ENCODE measurements at places on chromosomes 1 and 21. TPM values are rescaled to one million over a fixed set of nuclear protein-coding genes. Genes with fewer than 3 reads are reported as not detected.

The LRRC53 gene
- not detected for total RNA-seq

The USH2A gene
- not detected for total RNA-seq

The SLAMF6 gene
- total RNA-seq, result not detected

The PDE4B gene
- total RNA-seq, result not detected

The CRYZL1 gene
- total RNA-seq, result 10.2 TPM

The TLR5 gene
- not detected for total RNA-seq

The FTCD gene
- total RNA-seq, result not detected

The SLC35F3 gene
- total RNA-seq, result 10.1 TPM

The MYOG gene
- total RNA-seq, result not detected

The NHLH1 gene
- total RNA-seq, result not detected

The KAZN gene
- 7.0 TPM for total RNA-seq

DNA sequence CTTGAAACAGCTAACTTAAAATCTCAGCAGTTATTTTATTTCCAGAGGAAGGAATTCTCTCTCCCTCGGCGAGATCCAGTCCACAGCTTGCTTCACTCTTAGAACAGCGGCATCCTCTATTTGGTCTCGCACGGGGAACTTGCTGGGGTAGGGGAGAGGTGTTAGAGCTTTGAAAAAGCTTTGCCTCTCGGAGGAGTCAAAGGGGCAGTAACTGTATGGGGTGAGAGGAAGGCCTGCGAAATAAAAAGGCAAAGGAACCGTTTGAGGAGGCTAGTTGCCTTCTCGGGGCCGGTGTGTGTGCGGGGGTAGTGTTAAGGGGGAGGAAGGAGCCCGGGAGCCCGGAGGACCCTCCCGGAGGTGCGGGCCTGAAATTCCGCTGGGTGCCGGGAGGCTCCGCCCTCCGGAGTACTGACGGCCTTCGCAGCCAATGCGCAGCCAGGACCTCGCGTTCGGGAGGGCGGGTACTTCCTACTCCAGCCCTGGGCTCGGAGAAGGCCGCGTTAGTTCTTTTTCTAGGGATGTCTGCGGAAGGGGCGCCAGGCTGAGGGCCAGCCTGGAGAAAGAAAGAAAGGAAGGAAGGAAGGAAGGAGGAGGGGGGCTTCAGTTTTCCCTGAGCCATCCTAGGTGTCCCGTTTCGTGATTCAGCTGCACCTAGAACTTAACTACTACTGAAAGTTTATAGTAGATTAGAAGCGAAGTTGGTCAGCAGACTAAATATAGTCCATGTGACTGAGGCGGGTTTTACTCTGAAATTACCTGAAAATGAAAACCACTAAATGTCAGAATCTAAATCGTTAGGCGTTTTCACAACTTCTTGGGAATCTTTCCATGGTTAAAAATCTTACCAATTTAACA is 2.2 kb downstream of the NEK7 start:
- DNase-seq, result peak; percentile 90

DNA sequence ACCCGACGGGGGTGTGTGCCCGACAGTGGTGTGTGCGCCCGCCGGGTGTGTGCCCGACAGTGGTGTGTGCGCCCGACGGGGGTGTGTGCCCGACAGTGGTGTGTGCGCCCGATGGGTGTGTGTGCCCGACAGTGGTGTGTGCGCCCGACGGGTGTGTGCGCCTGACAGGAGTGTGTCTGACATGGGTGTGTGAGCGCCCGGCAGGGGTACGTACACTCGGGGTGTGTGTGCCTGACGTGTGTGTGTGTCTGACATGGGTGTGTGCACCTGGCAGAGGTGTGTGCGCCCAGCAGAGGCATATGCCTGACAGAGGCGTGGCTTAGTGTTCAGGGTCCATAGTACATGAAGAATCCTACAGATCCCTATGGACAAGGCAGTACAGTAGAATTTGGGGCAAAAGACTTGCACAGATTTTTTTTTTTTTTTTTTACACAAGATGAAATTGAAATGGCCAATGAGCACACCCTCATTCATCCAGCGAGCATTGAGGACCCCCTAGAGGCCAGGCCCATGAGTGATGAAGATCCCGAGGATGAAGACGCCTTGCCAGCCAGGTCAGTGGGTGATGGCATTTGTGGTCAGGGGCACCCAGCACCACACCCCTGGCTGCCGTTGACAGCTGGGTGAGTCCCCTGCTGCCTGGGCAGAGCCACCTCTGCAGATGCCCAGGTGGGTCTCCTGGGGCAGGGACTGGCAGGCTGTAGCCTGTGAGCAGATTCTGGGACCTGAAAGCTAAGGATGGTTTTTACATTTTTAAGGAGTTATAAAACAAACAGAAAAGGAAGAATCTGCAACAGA is 60.1 kb downstream of the ADARB1 start:
- no peak for DNase-seq

- DNase-seq, result no peak
These were observed 1912.9 kb downstream of the MRPL39 start for GRCh38 chr21:23694390-23694789.

GRCh38 chr1:43666608-43667007 is 16.7 kb downstream of the KDM4A start:
- DNase-seq, result no peak

DNA sequence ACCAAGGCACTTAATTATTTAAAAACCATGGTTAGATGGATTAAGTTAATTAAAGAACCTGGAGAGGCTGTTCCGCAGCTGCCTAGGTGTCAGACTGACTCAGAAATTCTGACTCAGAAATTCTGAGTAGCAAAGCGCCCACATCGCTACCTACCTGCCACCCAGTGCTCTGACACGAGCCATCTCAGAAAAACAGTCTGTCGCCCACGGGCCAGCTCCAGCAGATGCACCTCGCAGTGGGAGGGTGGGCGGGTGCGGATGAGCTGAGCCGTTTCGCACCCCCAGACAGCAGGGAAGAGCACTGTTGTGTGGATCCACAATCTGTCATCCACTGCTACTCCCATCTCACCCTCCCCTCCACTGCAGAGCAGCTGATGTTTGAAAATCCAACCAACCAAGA is 13.5 kb downstream of the KCNK1 start:
- no peak for DNase-seq

- no peak for DNase-seq
These were observed 23.0 kb upstream of the GUCA2B start for GRCh38 chr1:42130061-42130660.

- peak; percentile 27 for DNase-seq
These were observed 21.8 kb downstream of the EXOC8 start for GRCh38 chr1:231315887-231316286.

DNA sequence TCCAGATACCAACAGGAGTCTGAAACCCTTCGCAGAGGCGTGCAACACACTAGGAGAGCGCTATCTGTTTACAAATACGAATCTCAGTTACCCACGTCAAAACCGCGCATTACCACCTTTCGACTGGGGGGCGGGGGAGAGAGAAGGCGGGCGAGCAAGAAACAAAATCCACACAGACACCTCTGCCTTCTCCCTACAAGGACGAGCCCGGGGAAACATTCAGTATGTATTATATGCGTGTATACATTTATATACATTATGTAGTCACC is 722 bp downstream of the TUT4 start:
- peak; percentile 43 for DNase-seq

GRCh38 chr1:156360534-156360933 is 8.5 kb upstream of the RHBG start:
- DNase-seq, result no peak

- no peak for DNase-seq
These were observed 155.4 kb downstream of the CLEC20A start for GRCh38 chr1:178341261-178341956.

GRCh38 chr1:224670506-224670905 is 54.4 kb downstream of the CNIH3 start:
- no peak for DNase-seq

GRCh38 chr1:211476200-211476849 is 15.6 kb downstream of the RD3 start:
- peak; percentile 55 for DNase-seq

DNA sequence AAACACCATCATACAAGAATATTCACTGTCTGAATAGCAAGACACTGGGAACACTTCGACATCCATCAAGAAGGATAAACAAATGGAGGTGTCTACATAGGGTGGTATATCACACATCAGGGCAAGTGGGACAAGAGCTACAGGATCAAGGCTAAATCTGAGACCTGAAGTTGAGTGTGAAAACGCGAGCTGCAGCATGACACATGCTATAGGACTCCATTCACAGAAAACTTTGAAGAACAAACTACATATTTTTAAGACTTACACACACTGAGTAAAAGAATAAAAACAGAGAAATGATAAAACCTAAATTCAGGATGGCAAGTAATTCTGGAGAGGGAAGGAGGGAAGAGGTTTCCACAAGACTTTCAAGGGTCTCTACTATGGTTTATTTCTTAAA is 2.1 kb downstream of the TTC39A start:
- DNase-seq, result no peak

- DNase-seq, result no peak
These were observed 53.4 kb downstream of the WLS start for GRCh38 chr1:68178821-68179490.

- DNase-seq, result no peak
These were observed 5.8 kb downstream of the ATP5IF1 start for GRCh38 chr1:28241638-28242241.

- no peak for DNase-seq
These were observed 67.0 kb downstream of the ERO1B start for GRCh38 chr1:236214761-236215160.

DNA sequence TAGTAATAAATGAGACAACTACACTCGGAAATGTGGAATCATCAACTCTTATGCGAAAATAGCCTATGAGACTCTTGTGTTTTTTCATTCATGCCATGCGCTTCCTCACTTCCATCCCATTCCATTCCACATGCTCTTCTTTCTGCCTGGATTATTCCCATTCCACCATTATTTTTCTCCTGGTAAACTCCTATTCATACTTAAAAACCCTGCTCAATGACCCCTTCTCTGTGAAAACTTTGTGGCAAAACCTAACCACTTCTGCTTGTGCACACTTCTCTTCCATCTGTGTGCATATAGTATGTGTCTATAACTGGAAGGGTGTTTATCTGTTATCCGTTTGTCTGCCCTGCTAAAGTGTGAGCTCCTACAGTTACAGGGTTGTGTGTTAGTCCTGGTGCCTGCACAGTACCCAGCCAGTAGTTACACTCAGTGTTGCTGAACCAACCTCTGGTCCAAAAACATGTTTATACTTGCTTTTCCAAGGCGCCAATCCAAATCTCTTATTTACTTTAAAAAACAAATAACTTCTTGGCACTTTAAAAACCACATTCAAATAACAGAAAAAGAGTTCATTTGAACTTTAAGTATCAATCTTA is 10.7 kb downstream of the EPHX1 start:
- no peak for DNase-seq

GRCh38 chr1:165871311-165872067 is 44.1 kb downstream of the UCK2 start:
- peak; percentile 57 for DNase-seq

- DNase-seq, result no peak
These were observed 74.2 kb upstream of the CXADR start for GRCh38 chr21:17438635-17439034.

DNA sequence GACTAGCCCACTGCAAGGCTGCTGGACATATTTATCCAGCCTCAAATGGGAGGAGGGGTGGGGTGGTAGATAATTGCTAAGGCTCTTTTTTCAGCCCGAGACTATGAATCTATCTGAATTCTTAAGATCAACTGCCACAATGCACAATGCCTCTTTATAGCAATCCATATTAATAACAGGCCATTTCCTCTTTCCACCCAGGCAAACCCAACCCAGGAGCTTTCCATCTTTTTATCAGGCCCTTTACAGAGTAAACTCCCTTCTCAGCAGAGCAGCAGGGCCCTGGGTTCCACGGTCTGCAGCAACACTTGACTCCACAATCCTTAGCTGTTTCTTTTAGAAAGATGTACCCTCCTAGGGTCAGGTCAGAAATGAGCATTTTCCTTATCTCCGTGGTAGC is 806 bp downstream of the DDOST start:
- DNase-seq, result no peak

DNA sequence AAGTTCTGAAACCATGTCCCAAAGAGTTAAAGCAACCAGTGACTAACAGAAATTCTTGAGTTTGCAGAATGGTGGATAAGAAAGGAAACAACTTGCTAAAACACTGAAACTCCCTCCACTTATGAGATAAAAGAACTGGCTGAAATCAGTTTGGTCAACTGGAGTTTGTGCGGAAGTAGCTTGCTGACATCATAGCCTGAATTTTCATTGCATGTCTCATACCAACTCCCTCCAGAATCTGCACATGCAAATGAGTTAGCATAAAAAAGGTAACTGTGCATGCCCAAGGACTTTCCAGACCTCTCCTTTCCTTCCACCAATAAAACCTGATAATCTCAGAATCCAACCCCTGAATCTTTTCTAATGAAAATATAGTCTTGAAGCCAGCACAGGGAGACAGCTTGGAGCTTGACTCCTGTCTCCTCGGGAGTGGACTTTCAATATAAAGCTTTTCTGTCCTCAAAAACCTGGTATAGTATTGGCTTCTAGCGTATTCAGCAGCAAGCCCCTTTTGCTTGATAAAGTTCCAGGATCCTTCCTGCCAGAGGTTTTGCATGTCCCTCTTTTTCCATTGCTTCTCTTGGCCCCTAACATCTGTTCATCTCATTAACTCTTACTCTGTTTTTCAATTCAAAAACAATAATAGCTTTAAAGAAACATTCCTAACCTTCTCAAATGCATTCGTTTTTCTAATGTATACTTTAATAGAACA is 785.8 kb upstream of the ADGRL4 start:
- DNase-seq, result no peak

GRCh38 chr1:203765029-203765837 is at the start of gene LAX1:
Gene LAX1 (plus strand): TSS chr1:203765183. CDS start chr1:203765566, 383 bp downstream.
- no peak for DNase-seq

DNA sequence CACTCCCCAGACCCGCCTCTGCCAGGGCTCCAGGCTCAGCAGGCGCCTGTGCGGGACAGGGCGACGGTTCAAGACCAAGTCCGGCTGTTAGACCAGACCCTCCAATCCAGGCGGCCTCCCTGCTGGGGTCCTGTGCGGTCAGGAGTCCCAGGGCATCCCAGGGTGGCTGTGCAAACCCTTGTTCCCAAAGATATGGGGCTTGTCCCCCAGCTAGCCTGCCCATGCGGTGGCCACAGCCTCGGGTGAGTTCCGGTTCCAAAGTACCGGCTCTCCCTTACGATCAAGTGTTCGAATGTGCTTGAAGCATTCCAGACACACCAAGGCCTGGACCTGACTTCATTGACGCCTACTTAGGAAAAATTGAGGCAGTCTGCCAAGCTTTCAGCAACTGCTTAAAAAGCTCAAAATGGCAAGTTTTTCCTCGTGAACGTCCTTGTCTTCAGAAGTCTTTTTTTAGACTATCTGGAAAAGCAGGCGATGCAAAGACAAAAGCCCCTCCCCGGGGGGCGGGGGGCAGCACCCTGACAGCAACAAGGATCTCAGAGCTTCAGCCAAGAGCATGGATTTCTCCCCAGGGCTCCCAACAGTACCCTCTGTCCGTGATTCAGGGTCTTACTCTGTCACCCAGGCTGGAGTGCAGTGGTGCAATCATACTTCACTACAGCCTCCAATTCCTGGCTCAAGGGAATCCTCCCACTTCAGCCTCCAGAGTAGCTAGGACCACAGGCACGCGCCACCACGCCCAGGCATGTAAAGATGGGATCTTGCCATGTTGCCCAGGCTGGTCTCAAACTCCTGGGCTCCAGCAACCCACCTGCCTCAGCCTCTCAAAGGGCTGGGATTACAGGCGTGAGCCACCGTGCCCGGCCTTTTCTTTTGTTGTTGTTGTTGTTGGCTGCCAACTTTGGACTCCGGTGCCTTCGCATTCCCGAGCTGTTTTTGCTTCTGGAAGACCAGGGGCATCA is 2.3 kb downstream of the FAAP20 start:
- no peak for DNase-seq

GRCh38 chr1:9866836-9867235 is 43.1 kb upstream of the CLSTN1 start:
- DNase-seq, result no peak
